ENCODE measurements at places on chromosomes 5 and 9.

DNA sequence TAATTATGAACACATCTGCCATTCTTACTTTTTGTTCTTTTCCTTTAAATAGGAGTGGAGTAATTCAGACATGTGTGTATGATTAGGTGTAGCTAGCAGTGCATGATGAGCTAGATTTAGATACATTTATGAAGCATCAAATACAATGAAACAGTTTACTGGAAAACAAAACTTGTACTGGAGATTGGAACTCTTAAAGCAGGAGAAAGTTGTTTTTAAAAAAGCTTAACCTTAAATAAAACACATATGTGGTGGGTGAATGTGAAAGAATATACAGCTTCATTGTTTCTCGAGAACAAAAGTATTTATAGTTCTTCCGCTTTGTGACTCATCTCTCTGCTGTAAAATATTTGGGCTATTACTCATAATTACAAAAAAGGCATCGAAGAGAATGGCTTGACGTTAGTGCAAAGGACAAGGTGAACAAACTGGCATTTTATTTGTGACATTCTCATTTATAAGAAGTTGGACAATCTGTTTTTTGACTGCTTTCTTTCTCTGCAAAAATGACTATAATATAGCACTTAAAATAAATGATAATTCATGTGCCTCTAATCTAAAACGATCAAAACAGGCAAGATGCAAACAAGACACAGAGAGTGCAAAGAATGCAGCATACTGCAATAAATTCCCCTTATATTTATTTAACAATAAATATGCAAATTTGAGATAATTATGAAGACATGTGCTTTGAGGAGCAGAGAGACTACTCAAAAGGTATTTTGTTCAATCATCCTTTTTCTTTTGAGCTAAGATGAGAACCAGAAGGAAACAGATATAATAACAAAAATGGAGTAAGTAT lies 478.8 kb downstream of the CETN3 start:
- DNase-seq = no peak

- no peak for DNase-seq
Observed at GRCh38 chr9:99142275-99142674, 37.4 kb downstream of the TGFBR1 start.

- no peak for DNase-seq
Observed at GRCh38 chr5:60208716-60209115, 315.2 kb upstream of the PDE4D start.

- no peak for DNase-seq
Observed at GRCh38 chr5:107232788-107233187, 437.9 kb downstream of the EFNA5 start.

- no peak for DNase-seq
Observed at GRCh38 chr9:8857068-8857925, 1057.7 kb upstream of the DMAC1 start.

DNA sequence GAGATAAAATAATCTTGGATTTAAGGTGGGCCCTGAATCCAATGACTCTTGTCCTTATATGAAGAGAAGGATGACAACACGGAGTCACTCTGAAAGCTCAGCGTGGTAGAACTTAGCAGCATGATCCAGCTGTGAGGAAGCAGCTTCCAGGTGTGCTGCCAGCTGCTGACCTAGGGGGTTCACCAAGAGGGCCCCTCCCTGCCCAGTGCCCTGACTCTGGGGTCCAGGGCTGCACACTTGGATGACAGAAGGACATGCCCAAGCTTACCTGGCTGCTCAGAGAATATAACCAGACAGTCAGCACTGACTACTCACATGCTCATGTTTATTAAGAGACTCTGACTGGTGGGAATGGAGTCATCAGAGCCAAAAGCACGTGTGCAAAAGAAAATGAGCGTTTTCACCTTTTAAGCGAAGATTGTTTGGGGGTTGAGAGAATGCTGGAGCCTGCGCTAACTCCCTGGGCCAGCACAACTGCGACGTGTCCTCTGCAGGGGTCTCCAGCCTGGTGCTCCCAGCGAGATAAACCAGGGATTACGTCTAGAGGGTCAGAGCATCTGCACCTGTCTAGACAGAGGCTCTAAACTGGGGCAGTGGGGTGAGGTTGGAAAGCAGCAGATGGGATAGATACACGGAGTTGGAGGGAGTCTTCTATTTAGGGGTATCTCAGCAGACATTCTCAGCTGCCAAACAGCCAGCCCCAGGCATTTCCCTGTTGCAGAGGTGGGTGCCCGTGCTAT lies 41.3 kb downstream of the ROPN1L start:
- DNase-seq = no peak
